Esophagus mucosa (tissue), 1 donor: ENCODE measurements at places on chromosomes 5 and 9. TPM values are rescaled to one million over a fixed set of nuclear protein-coding genes. Genes with fewer than 3 reads are reported as not detected.

SH2D3C gene
- total RNA-seq, result 1.9 TPM

ERMP1 gene
- total RNA-seq, result 38.1 TPM

PCDHGB7 gene
- total RNA-seq, result 3.3 TPM

FOXD4L3 gene
- not detected for total RNA-seq

NUTM2F gene
- total RNA-seq, result not detected

LTC4S gene
- total RNA-seq, result 5.1 TPM

CDHR2 gene
- total RNA-seq, result not detected

MPDZ gene
- 2.2 TPM for total RNA-seq

SLC6A7 gene
- total RNA-seq, result not detected

KCNV2 gene
- total RNA-seq, result not detected

LCN12 gene
- total RNA-seq, result 0.80 TPM

C5 gene
- 3.1 TPM for total RNA-seq

NRARP gene
- 20.4 TPM for total RNA-seq

CCDC192 gene
- not detected for total RNA-seq

NR4A3 gene
- 0.24 TPM for total RNA-seq

ORM2 gene
- 0.36 TPM for total RNA-seq

MSANTD3 gene
- 10.3 TPM for total RNA-seq

GMCL2 gene
- total RNA-seq, result not detected

PAM gene
- total RNA-seq, result 51.3 TPM

SLC45A2 gene
- total RNA-seq, result not detected

ATP10B gene
- 12.1 TPM for total RNA-seq

ECSCR gene
- total RNA-seq, result 5.0 TPM

IFT74 gene
- 7.4 TPM for total RNA-seq

PCDHGB3 gene
- total RNA-seq, result 0.76 TPM

DNM1 gene
- total RNA-seq, result 2.2 TPM

GLRA1 gene
- total RNA-seq, result not detected

ADAMTS2 gene
- 3.5 TPM for total RNA-seq

FAM163B gene
- not detected for total RNA-seq

SNCAIP gene
- total RNA-seq, result 2.3 TPM

APBA1 gene
- total RNA-seq, result 0.76 TPM

PRDM12 gene
- not detected for total RNA-seq

DMRTA1 gene
- 1.8 TPM for total RNA-seq

CXXC5 gene
- total RNA-seq, result 22.6 TPM

PCDHGA1 gene
- total RNA-seq, result 0.40 TPM

PGM5 gene
- total RNA-seq, result 4.1 TPM

CCNO gene
- 2.2 TPM for total RNA-seq

PDE8B gene
- total RNA-seq, result 0.12 TPM

TMEM215 gene
- total RNA-seq, result not detected

PCDHGC3 gene
- 38.8 TPM for total RNA-seq

C5orf47 gene
- total RNA-seq, result not detected

TMEM252 gene
- total RNA-seq, result not detected

GPX3 gene
- 125 TPM for total RNA-seq
